ENCODE measurements at places on chromosomes 1 and 21. TPM values are rescaled to one million over a fixed set of nuclear protein-coding genes. Genes with fewer than 3 reads are reported as not detected.

The RPS6KA1 gene
- total RNA-seq: 22.8 TPM

The TMEM50B gene
- total RNA-seq: 42.5 TPM

The PTPRF gene
- total RNA-seq: 139 TPM

The NEXN gene
- 20.1 TPM for total RNA-seq

The STPG1 gene
- total RNA-seq: 4.2 TPM

The TFAP2E gene
- 6.4 TPM for total RNA-seq

The DNALI1 gene
- total RNA-seq: 4.7 TPM

DNA sequence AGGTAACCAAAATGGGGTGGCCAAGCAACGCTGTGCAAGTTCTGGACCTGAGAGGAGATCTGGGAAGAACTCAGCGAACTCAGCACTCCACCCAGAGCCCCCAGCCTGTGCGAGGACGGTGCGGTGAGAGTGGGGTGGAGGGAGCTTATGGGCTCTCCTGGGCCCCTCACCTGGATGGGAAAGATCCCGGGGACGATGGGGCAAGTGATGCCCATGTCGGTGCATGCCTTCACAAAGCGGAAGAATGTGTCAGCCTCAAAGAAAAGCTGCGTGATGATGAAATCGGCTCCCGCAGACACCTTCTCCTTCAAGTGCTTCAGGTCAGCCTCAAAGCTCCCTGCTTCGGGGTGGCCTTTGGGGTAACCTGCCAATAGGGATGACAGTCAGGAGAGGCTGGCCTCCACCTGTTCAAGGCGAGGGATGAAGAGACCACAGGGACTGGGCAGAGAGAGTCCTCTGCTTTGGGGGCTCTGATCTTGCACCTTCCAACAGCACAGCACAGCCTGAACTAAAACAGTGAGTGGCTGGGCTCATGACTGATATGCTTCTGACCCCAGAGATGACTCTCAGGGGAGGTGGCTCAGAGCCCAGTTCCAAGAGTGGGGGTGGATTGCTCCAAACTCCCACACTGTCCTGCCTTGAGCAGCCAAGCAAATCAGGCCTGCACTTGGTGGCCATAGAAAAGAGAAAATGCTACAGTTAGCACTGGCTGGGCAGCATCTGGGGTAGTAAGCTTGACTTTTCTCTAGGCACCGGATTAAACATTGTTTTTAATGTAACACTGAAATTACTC, 9.5 kb downstream of the MTHFR start:
- no peaks in the 10 kb centered on the region for H3K27me3 ChIP-seq
- no peak for DNase-seq
- no peak overlapping the region for H3K4me3 ChIP-seq
- H3K36me3 ChIP-seq: no peaks in the 10 kb centered on the region
- H3K27ac ChIP-seq: no peak overlapping the region

- no peak for DNase-seq
- peaks cover 44% of the 10 kb centered on the region for H3K4me1 ChIP-seq
- no peak overlapping the region for H3K4me3 ChIP-seq
- H3K27me3 ChIP-seq: no peaks in the 10 kb centered on the region
These were observed 78.3 kb downstream of the GLIS1 start for GRCh38 chr1:53660666-53661065.

- no peaks in the 10 kb centered on the region for H3K36me3 ChIP-seq
- no peaks in the 10 kb centered on the region for H3K4me1 ChIP-seq
- no peak overlapping the region for H3K4me3 ChIP-seq
- DNase-seq: peak; percentile 3
- H3K27me3 ChIP-seq: no peaks in the 10 kb centered on the region
These were observed 154.8 kb upstream of the DAB1 start for GRCh38 chr1:57578680-57579079.

- peaks cover 39% of the 10 kb centered on the region for H3K4me1 ChIP-seq
- H3K27ac ChIP-seq: no peak overlapping the region
- no peak overlapping the region for H3K4me3 ChIP-seq
- no peak for DNase-seq
- no peaks in the 10 kb centered on the region for H3K27me3 ChIP-seq
These were observed 7.6 kb downstream of the SIPA1L2 start for GRCh38 chr1:232622378-232622777.

DNA sequence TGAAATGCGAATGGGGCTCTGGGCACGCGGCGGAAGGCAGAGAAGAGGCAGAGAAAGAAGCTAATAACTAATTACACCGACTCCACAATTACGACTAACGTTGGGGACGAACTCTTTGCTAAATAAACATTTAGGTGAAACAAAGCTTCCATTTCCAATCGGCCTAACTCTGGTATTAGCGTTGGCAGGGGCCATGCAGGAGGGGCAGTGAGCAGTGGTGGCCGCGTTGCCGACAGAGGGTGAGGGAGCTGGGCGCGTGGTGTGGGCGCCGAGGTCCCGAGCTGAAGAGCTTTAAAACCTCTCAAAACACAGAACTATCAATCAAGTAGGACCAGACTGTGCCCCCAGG, 553 bp upstream of the NDUFV3 start:
- no peaks in the 10 kb centered on the region for H3K27me3 ChIP-seq
- H3K4me1 ChIP-seq: peaks cover 16% of the 10 kb centered on the region
- no peak for DNase-seq
- H3K27ac ChIP-seq: peak overlapping the region; percentile 93
- H3K4me3 ChIP-seq: peak overlapping the region; percentile 76
- H3K36me3 ChIP-seq: peaks cover 12% of the 10 kb centered on the region

- no peaks in the 10 kb centered on the region for H3K36me3 ChIP-seq
- no peak overlapping the region for H3K27ac ChIP-seq
- peaks cover 21% of the 10 kb centered on the region for H3K4me1 ChIP-seq
- H3K4me3 ChIP-seq: no peak overlapping the region
- no peaks in the 10 kb centered on the region for H3K27me3 ChIP-seq
These were observed 3.0 kb upstream of the TMEM52 start for GRCh38 chr1:1921901-1922701.

DNA sequence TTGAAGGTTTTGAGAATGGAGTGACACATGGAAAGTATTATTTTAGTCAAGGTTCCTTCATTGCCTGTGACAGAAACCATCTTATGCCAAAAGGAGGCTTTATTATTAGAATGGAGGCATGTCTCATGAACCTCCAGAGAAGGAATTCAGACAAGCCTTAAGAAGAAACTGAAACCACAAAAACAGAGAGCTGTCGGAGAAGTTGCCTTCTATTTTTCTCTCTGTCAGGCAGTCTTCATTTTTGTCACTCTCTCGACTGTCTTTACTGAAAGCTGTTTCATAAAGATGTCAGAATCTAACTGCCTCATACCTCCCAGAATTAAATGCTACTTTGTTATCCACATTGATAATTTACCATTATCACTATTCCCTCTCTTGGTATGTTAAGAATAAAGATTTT, 434.7 kb upstream of the ADGRL4 start:
- H3K4me1 ChIP-seq: no peaks in the 10 kb centered on the region
- H3K36me3 ChIP-seq: no peaks in the 10 kb centered on the region
- no peak for DNase-seq
- no peak overlapping the region for H3K27ac ChIP-seq
- H3K27me3 ChIP-seq: no peaks in the 10 kb centered on the region

DNA sequence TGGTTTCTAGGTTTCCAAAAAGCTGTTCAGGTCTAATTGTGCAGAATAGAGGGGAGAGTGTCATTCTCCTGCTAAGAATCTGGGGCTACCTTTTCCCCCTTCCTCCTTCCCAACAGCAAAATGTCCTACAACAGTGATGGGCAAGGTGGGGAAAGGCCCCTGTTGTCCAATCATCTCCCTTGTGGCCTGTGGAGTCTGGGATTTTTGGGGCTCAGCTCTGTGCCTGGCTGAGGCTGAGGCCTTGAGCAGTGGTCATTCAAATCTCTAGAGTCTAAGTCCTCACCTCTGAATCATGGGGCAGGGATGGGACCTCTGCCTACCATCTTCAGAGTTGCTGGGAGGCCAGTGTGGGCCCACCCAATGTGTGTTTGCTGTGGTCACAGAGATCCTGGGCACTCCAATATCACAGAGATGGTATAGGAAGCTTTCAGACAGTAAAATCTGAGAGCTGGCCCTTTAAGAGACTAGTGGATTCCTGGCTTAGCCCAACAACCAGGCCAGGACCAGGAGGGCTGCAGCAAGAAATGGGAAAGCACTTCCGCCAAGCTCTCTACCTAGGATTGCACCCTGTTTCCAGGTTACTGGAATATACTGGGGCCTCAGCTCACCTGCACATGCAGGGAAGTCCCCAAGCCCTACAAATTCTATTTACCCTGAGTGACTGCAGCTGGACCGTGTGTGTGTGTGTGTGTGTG, 28.5 kb upstream of the TENT5C start:
- no peak for DNase-seq
- no peaks in the 10 kb centered on the region for H3K27me3 ChIP-seq
- H3K36me3 ChIP-seq: no peaks in the 10 kb centered on the region
- no peak overlapping the region for H3K4me3 ChIP-seq
- H3K27ac ChIP-seq: no peak overlapping the region
- no peaks in the 10 kb centered on the region for H3K4me1 ChIP-seq

DNA sequence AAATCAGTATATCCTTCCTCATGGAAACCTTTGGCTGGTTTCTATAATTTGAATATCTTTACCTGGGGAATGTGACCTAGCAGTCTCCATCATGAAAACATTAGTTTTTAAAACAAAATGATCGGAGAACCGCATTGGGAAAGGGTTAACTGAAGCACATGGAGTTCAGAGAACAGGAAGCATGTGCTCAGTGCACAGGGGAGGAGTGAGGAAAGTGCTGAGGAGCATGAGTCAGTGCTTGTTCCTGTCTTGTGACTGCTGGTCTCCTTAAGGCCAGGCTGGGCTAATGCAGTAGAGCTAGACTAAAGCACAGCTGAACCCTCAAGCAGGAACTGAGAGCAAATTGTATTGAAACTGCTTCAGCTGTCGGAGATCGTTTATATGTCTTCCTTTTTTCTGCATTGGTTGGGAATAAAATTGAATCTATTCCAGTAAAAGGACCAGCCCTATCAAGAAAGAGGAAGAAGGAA, 5.8 kb downstream of the IFI16 start:
- H3K27me3 ChIP-seq: no peaks in the 10 kb centered on the region
- DNase-seq: no peak
- peaks cover 53% of the 10 kb centered on the region for H3K36me3 ChIP-seq
- peak overlapping the region; percentile 78 for H3K27ac ChIP-seq

GRCh38 chr1:196400478-196401451, 207.5 kb downstream of the KCNT2 start:
- no peaks in the 10 kb centered on the region for H3K36me3 ChIP-seq
- no peak for DNase-seq
- H3K4me1 ChIP-seq: peaks cover 4% of the 10 kb centered on the region
- no peak overlapping the region for H3K4me3 ChIP-seq

- no peaks in the 10 kb centered on the region for H3K4me1 ChIP-seq
- no peak for DNase-seq
These were observed 13.7 kb downstream of the GGPS1 start for GRCh38 chr1:235342039-235342438.

GRCh38 chr1:53639251-53639763, 99.7 kb downstream of the GLIS1 start:
- H3K27ac ChIP-seq: no peak overlapping the region
- no peak overlapping the region for H3K4me3 ChIP-seq
- DNase-seq: no peak
- no peaks in the 10 kb centered on the region for H3K27me3 ChIP-seq
- H3K36me3 ChIP-seq: no peaks in the 10 kb centered on the region

GRCh38 chr1:30111431-30111830, 612.0 kb downstream of the MATN1 start:
- no peaks in the 10 kb centered on the region for H3K36me3 ChIP-seq
- peaks cover 5% of the 10 kb centered on the region for H3K4me1 ChIP-seq
- H3K27ac ChIP-seq: no peak overlapping the region
- H3K27me3 ChIP-seq: no peaks in the 10 kb centered on the region

DNA sequence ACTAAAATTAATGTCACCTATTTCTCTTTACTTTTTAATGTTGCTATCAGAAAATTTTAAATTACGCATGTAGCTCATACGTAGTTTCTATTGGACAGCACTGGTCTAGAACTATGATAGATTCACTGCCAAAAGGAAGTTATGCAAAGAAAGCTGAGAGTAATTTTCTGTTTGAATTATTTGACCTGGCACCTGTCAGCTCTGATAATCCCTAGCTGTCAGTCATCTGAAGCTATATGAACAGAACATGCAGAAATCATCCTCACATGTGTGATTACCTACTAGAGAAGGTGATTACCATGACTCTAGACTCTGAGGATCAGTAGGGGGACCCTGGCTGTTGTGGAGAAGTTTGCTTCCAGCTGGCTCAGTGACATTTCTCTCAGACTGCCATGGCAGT, 40.8 kb downstream of the F5 start:
- no peaks in the 10 kb centered on the region for H3K27me3 ChIP-seq
- no peaks in the 10 kb centered on the region for H3K4me1 ChIP-seq
- DNase-seq: no peak
- no peak overlapping the region for H3K27ac ChIP-seq

GRCh38 chr1:54640361-54640760, 1.2 kb upstream of the MROH7 start:
- DNase-seq: peak; percentile 20
- no peaks in the 10 kb centered on the region for H3K36me3 ChIP-seq
- H3K27me3 ChIP-seq: no peaks in the 10 kb centered on the region
- no peaks in the 10 kb centered on the region for H3K4me1 ChIP-seq
- no peak overlapping the region for H3K4me3 ChIP-seq
- no peak overlapping the region for H3K27ac ChIP-seq

DNA sequence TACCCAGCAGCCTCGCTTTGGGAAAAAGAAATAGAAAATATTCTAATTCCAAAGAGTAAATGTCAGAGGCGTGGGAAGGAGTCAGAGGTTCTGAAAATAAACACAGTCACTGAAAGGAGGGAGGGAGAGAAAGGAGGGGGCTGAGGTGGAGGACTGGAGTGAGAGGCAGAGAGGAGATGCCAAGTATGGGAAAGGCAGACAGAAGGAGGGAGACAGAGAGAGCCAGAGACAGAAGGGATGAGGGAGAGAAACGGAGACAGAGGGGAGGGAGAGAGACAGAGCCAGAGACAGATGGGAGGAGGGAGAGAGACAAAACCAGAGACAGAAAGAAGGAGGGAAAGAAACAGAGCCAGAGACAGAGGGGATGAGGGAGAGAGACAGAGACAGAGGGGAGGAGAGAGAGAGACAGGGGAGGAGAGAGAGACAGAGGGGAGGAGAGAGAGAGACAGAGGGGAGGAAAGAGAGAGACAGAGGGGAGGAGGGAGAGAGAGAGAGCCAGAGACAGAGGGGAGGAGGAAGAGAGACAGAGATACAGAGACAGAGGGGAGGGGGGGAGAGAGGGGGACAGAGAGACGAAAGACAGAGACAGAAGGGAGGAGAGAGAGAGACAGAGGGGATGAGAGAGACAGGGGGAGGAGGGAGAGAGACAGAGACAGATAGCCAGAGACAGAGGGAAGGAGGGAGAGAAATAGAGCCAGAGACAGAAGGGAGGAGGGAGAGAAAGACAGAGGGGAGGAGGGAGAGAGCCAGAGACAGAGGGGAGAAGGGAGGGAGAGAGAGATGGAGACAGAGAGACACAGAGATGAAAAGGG, 525.5 kb downstream of the MATN1 start:
- H3K4me3 ChIP-seq: no peak overlapping the region
- H3K4me1 ChIP-seq: peaks cover 13% of the 10 kb centered on the region
- H3K36me3 ChIP-seq: no peaks in the 10 kb centered on the region
- peak overlapping the region; percentile 75 for H3K27ac ChIP-seq
- no peak for DNase-seq

- no peak overlapping the region for H3K4me3 ChIP-seq
- H3K4me1 ChIP-seq: peaks cover 20% of the 10 kb centered on the region
- DNase-seq: peak; percentile 77
- H3K27me3 ChIP-seq: no peaks in the 10 kb centered on the region
- H3K27ac ChIP-seq: no peak overlapping the region
These were observed 74.9 kb upstream of the IRF2BP2 start for GRCh38 chr1:234684856-234685255.
